ENCODE measurements at places on chromosomes 2 and 18.

GRCh38 chr2:6071519-6071918 is 379.3 kb downstream of the SOX11 start:
- DNase-seq, result no peak

- DNase-seq, result no peak
Observed at GRCh38 chr2:98790221-98790620, 59.3 kb upstream of the MGAT4A start.

DNA sequence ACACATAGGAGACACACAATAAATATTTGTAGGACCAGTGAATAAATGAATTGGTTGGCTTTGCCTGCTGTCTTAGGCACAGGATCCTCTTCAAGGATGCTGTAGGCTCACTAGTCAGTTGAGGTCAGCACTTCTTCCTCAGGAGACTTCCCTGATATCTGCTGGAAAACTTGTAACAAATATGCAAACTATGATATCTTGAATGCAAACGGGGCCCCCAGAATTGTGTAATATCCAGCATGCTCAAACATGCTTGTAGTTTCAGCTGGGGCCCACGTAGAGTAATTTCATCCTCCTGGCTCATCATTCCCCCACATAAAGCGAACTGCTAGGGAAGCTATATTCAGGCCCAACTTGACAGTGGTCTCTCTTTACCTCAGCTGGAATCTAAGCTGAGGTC is 43.6 kb downstream of the POLE4 start:
- no peak for DNase-seq

DNA sequence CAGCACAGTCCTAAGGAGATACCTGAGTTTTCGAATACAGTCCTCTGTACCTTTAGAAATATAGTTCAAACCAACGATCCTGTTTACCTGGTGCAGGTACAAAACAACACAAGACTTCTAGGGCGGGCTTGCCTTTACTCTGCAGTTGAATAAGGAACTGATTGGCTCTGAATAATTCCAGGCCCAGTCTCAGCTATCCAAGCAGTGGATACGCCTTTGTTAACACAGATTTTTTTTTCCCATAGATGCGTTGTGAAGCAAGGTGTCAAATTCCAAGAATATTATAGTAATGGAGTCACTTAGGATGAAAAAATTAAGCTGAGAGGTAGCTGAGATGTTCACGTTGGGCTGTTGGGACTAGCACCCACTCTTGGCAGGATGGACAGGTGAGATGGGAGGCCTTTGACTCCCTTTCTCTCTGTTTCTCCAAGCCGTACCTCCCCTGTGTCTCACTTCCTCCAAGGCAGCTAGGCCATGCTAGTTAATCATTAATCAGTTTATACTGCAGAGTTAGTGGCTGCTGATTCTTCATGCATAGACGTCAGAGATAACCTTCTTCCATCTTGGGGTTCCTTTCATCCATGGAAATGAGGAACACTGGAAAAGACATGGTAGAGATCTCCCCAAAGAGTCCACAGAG is 380.8 kb upstream of the ACVR2A start:
- no peak for DNase-seq

DNA sequence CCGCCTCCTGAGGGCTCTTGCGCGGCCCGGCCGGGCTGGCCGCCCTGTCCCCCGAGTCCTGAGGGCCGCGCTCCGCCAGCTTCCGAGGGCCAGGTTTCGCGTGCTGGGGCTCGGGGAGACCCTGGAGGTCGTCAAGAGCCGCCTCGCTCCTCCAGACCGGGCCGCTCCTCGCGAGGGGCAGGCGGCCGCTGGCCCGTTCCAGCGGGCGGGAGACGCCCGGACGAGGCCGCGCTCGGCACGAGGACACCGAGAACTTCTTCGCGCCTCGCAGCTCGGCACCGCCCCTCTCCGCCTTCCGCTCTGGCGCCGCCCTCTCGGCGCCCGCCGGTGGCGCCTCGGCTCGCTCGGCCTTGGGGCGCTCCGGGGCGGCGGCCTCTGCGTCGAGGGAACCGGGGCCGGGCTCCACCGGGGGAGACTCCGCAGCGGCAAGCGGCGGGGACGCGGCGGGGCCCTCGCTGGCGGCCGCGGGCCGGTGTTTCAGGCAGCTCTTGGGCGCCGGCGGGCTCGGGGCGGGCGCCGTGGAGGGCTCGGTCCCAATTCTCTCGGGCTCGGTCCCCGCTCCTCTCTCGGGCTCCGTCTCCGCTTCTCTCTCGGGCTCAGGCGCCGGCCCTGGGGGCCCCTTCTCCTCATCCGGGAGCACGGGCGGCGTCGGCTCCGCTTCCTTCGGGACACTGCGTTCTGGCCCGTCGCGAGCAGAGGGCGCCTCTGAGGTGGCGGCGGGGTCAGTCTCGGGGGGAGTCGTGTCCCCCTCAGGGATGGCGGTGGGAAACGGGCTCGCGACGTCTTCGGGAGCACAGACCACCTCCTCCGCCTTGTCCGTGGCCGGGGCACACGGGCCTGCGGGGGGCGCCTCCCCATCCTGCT is 91.6 kb upstream of the MGAT4A start:
- peak; percentile 73 for DNase-seq

GRCh38 chr2:181848261-181848886 is 43.2 kb upstream of the ITPRID2 start:
- DNase-seq, result peak; percentile 16

- no peak for DNase-seq
Observed at GRCh38 chr2:213220967-213221603, 63.2 kb upstream of the SPAG16 start.

- DNase-seq, result no peak
Observed at GRCh38 chr2:146633159-146633558, 1211.7 kb upstream of the ACVR2A start.

DNA sequence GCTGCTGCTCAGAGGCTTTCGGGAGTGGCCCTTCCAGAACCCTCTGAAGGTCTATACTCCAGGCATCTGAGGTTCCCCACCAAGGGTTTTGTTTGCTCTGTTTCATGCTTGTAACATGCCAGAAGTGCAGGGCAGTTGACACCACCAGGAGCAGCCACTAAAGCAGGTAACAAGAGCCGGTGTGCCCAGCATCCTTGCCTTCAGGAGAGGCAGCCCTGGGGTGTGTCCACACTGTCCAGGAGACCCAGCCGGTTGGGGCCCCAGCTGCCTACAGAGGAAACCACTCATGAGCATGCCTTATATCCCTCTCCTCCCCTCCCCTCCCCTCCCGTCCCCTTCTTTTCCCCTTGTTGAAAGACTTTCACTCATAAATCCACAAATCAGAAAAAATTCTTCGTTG is 93.1 kb downstream of the CD8B2 start:
- DNase-seq, result no peak

DNA sequence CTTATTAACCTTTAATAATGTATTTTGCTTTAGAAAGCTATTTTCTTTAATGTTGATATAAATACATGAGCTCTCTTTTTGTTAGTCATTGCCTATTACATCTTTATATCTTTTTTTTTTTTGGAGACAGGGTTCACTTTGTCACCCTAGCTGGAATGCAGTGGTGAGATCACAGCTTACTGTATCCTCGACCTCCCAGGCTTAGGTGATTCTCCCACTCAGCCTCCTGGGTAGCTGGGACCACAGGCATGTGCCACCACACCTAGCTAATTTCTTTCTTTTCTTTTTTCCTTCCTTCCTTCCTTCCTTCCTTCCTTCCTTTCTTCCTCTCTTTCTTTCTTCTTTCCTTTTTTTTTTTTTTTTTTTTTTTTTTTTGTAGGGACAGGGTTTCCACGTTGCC is 15.4 kb downstream of the NAB1 start:
- no peak for DNase-seq

- DNase-seq, result no peak
Observed at GRCh38 chr18:55998801-55999385, 410.9 kb upstream of the TCF4 start.

DNA sequence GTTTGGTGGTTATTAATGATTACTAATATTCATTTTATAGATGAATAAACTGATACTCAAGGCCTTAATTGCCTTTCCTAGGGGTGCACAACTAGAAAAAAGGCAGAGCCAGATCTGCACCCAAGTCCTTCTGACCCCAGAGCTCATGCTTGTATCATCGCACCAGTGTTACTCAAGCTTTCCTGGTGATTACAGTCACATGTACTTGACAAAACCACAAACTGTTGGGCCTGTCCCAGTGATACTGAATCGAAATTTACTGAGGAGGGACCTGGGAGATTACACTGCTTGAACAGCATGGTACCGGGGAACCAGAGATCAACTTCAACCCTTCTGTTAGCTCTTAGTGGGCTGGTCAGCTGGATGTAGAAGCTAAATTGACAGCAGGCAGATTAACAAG is 33.7 kb downstream of the FASTKD2 start:
- DNase-seq, result peak; percentile 87

DNA sequence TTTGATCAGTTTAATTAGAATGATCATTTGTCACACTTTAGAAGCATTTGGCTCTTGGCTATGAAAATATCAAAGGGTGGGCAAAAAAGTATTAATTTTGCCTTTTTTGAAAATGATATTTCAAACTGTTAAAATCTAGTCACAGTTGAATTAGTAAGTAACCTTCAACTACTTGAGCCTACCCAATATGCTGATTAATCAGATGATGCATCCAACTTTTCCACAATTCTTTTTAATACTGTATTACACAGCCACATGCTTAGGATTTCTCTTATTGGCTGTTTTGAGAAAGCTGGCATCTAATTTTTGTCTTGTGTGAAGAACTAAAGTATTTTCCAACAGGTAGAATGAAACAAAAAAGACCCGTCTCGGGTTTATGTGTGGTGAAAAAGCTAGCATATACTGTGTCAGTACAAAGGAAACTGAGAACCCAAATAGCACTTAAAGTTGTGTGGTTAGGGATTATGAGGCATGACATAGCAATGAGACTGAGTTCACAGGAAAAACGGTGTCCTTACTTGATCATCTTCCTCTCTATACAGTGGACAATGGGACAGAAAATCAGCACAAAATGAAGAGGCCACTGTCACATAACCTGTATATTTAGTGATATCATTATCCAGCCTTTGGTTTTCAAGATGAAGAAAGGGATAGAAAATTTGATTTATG is 11.7 kb downstream of the OSBPL6 start:
- DNase-seq, result no peak

GRCh38 chr18:58323866-58324762 is 280.1 kb downstream of the NEDD4L start:
- no peak for DNase-seq

DNA sequence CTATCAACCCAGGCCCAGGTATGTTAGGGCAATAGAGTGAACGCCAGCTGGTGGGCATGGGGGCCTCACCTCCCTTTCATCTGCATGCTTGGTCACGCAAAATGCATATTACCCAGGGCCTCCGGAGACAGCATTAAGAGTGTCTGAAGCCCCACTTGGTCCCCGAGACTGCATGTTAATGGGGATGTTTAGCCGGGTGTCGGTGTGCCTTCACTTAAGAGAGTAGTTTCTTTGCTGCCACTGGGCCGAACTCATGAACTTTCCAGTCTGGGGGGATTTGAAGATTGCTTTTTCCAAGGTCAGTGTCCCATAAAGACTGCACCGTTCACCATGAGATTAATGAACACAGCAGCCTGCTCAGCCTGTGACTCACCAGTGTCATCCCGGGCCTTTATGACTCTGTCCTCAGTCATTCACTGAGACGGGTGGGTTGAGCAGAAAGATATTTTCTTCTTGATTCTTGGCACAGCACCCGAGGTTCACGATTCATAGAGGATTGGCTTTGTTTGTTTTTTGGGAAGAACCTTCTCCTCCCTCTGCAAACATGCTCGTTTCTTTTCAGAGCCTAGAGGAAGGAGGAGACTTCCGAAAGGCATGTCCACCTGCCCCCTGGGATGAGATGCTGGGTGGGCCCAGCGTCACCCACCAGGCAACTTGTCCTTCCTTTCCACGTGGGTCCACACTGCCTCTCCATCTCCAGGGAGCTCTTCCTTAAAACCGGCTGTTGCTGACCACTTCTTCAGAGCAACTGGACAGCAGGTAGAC is 199.1 kb downstream of the GLI2 start:
- DNase-seq, result no peak

DNA sequence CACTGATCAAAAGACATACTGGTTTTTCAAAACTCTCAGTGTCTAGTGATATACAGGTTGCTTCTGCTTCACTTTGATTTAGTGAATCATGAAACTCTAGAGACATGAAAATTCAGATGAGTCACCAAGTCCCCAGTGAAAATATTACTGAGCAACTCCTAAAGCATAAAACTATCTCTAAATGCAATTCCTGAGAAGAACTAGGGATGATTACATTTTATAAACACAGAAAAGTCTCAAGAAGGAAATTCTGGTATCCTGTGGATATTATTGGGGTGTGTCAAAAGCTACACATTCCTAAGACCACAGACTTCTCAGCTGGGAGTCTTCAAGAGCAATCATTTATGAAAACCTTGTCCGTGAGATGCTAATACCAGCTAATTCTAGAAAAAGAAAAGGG is 9.7 kb downstream of the LRRTM4 start:
- no peak for DNase-seq

DNA sequence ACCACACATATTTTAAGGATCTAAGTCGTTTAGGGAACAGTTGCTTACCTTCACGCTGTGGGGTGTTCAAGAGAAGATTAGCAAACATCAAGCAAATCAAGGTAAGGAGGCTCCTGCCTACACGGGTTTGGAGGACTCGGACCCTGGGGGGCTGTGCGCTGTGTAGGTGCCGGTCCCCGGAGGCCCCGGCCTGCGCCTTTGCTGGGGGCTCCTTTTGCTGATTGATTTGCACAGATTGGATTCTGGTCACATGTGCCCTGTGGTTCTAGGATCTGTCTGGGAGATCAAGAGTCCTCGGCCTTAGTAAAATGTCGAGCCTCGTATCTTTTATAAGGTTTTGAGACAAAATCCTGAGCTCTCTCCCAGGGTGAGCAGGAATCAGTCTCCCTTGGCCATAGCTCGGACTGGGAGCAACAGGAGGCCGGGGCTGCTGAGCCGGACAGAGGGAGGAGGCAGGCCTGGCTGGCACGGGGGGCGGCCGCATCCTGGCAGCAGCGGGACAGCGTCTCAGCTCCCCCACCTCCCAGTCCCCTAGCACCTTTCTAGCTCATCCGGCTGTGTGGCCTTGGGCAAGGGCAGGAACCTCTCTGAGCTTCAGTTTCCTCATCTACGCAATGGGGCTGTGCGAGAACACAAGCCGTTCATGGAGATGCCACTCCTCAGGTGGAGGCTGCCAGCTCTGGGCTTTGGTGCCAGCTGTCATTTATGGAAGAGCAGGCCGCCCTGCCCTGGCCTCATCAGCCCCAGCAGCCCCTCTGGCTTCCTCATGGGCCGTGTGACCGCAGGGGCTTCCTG is 147.2 kb downstream of the MBP start:
- no peak for DNase-seq

- peak; percentile 5 for DNase-seq
Observed at GRCh38 chr2:240384711-240385450, 50.6 kb upstream of the GPC1 start.

GRCh38 chr18:78778651-78779050 is 201.0 kb upstream of the SALL3 start:
- no peak for DNase-seq

GRCh38 chr18:2102022-2102421 is 469.3 kb downstream of the METTL4 start:
- no peak for DNase-seq

- DNase-seq, result peak; percentile 70
Observed at GRCh38 chr18:77000527-77000926, 132.1 kb downstream of the MBP start.

- DNase-seq, result no peak
Observed at GRCh38 chr18:32383050-32383819, 87.4 kb downstream of the GAREM1 start.
